ENCODE measurements at places on chromosomes 2 and 18.

DNA sequence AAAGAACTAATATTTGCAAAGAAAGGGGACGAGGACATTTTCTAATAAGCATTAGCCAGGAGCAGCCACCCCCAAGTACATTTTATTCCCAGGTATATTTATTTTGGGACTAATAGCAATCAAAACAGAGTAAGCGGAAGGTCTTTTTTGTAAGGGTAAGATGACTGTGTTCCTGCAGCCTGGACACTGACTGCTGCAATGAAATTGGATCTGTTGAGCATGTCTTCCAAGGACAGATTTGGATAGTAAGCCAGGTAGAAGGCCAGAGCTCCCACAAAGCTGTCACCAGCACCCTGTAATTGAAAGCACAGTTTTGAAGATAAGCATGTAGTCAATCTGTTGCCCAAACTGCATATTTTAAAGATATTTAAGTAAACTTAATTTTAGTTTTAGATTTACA lies 10.0 kb downstream of the MRPL33 start:
- no peak for DNase-seq

- DNase-seq, result no peak
Measured at GRCh38 chr2:108133457-108133856, 106.3 kb upstream of the SULT1C3 start.

- DNase-seq, result no peak
Measured at GRCh38 chr2:1373830-1374229, 39.4 kb upstream of the TPO start.

GRCh38 chr2:158323381-158323780 lies 133.2 kb downstream of the CCDC148 start:
- no peak for DNase-seq

GRCh38 chr2:217063238-217063755 lies 203.4 kb upstream of the TNP1 start:
- DNase-seq, result no peak

GRCh38 chr2:187594801-187595200 lies 40.6 kb upstream of the TFPI start:
- DNase-seq, result no peak

Measured in cortex of kidney (tissue), 1 donor.